A549 (cell line): ENCODE measurements at places on chromosomes 1 and 21. TPM values are rescaled to one million over a fixed set of nuclear protein-coding genes. Genes with fewer than 3 reads are reported as not detected.

GRCh38 chr1:21355956-21356355 lies 65.7 kb upstream of the ECE1 start:
- no peak for DNase-seq

FAM151A gene
- polyA plus RNA-seq = not detected in 3 replicates

DNA sequence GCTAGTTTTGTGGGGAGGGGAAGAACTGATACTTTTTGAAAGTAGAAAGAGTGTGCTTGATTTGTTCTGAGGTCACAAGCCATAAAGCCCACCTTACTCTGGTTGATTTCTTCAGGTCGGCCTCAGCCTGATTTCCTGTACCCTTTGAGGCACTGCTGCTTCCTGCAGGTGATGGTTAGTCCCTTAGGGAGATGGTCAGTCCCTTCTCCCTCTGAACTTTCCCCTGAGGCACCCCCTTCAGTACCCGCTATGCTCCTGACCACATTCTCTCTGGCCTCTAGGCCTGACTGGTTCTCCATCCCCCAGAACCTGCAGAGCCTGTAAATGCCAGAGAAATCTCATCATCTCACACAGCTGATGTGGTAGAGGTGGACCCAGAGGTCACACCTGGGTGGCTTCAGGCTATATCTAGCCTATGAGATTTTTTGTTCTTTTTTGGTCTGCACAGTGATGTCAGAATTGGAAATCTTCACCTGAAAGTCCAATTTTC lies 15.0 kb upstream of the ID3 start:
- no peak for DNase-seq

GRCh38 chr1:211650904-211651303 lies 24.5 kb downstream of the NEK2 start:
- no peak for DNase-seq

DNA sequence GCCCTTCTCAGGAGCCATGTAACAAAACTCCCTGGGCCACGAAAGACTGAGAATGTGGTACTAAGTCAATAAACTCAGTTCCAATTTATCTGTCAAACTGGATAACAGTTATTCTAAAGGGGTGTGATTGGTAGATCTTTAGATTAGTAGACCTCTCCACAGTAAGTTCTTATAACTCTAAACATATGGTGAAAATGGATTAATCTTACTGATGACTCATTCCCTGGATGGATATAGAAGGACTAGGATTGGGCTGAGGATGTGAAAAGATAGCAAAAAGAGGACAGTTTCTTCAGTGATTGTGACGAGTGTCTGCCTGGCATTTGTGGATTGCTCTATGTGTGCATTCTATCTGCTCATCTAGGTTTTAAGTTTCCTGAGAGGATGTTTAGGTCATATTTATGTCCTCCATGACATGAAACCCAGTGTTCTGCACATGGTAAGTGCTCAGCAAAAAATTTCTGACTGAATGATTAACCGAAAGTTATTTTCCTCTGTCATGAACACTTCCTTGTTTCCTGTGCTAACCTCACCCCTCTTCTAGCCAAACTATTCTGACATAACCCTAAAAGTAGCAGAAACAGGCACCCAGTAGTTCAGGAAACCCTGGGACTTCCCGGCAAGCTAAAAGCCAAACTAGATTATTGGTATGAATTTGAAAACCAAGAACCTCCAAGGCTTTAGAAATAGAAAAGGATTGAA lies 397.5 kb upstream of the PLXNA2 start:
- no peak for DNase-seq

- DNase-seq = no peak
These were observed 151.8 kb upstream of the B3GALT2 start for GRCh38 chr1:193338194-193338593.

GJB3 gene
- polyA plus RNA-seq = 0.75 to 0.84 TPM (median 0.76 TPM) in 3 replicates

CLCA4 gene
- polyA plus RNA-seq = not detected in 3 replicates

DNA sequence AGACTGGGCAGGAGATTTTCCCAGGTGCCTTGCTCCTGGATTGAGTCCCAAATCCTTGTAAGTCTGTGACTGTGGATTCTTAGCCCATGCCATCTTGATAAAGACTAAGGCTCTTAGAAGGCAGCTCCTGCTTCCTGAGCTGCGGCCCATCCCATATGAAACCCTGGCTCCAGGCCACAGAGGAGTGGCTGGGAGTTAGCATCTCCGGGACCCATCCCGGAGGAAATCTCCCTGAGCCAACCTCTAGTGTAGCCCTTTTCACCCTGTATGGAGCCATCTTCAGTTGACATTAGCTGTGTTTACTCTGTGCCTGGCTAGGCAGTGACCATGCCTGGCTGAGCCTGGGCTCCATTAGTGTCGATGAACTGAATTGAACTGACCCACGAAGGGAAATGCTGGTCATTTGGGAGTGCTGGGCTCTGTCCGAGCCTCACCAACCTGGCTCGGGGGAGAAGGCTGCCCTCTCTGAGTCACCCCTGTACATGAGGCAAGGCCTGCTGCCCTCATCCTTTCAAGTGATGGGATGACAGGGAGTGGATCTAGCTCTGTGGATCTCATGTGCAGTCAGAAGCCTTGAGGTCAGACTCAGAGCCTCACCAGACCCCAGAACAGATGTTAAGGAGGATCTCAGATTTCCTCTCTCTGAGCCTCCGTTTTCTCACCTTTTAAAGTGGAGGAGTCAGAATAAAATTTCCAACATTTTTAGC lies 37.5 kb downstream of the LGR6 start:
- no peak for DNase-seq

GRCh38 chr1:94603663-94604062 lies 62.1 kb upstream of the F3 start:
- no peak for DNase-seq

AVPR1B gene
- not detected in 3 replicates for polyA plus RNA-seq

DNA sequence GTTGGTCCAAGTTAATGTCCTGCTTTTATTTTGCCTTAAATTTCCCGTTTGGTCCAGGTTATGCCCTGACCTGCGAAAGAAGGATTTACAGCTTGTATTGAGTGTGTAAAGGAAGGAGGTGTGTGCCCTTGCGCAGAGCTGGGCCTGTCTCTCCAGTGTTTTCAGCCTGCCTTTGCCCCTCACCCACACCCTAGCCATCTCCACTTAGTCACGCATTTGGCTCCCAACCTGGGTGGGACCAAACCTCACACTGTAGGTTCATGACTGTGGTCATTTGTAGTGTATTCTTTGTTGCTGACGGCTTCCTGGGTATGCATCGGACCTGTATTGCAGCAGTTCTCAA lies 572 bp upstream of the SRSF10 start:
- no peak for DNase-seq

DNA sequence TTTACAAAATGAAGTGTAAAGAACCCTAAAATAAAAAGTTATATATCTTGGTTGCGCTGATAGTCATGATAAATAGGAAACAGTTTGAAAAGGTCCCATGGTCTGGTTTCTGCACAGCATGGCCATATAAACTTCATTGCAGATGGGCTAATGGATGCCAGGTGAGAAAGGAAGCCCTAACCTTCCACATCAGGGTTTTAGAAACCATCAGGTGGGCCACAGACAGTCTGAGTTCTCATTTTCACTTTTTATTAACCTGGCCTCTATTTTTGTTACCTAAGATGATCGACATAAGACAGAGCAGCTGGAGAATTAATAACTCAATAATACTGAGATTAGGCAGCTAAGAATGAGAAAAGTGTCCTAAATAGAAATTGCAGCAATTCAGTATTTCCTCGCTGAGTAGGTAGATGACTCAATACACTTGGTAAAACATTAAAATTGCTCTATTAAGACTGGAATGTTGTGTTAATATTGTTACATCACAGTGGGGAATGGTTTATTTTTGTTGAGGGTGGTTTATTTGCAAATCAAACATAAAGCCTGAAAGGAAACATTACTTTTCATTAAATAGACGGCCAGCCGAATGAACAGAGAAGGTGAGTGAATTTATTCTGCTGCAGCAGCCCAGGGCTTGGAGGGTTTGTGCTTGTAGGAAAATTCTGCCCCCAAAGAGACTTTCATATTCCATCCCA lies 21.1 kb downstream of the C1orf21 start:
- peak; percentile 41 for DNase-seq

GBP5 gene
- not detected in 3 replicates for polyA plus RNA-seq

GRCh38 chr1:35894183-35894582 lies 11.2 kb downstream of the AGO1 start:
- no peak for DNase-seq

DNA sequence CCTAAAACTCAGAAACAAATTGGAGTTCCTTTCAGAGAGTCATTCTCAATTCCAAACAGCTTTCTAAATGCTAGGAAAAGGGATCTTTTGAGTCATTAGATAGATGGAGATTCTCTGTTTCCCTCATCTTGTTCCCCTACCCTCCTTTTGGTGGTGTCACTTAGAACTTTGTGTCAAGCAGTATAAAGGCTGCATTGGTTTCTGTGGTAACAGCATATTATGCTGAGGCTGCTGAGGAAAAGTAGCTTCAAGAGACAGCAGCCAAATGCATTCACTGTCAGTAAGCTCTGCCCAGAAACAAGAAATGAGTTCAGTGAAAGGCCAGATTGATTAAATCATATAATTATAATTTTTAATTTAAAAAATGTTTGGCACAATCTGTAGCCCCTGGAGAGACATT lies 144.1 kb downstream of the LRRC40 start:
- DNase-seq = no peak

GRCh38 chr1:223363057-223363855 lies 720 bp downstream of the SUSD4 start:
- peak; percentile 12 for DNase-seq

TMEM52 gene
- 0.36 to 0.38 TPM (median 0.37 TPM) in 3 replicates for polyA plus RNA-seq

LRRC39 gene
- polyA plus RNA-seq = 0.24 to 0.45 TPM (median 0.32 TPM) in 3 replicates

GRCh38 chr1:59219916-59220315 lies 77.0 kb upstream of the FGGY start:
- no peak for DNase-seq

DNA sequence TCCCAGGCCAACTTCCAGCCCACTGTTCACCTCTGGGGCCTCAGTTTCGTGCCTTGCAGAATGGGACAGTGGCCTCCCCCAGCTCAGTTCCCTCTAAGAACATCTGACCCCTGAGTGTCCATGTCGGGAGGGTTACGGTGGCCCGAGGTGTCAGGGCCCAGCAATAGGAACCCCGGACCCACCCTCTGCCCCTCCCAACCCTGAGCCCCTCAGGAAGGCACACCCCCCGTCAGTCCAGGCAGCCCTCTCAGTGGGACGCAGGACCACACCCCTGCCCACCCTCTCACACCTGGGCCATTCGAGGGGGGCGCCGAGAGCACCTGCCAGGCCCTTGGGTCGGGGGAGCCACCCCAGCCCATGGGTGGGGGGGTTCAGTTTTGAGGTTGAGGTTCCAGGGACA lies 447 bp downstream of the TTC34 start:
- DNase-seq = no peak

DNA sequence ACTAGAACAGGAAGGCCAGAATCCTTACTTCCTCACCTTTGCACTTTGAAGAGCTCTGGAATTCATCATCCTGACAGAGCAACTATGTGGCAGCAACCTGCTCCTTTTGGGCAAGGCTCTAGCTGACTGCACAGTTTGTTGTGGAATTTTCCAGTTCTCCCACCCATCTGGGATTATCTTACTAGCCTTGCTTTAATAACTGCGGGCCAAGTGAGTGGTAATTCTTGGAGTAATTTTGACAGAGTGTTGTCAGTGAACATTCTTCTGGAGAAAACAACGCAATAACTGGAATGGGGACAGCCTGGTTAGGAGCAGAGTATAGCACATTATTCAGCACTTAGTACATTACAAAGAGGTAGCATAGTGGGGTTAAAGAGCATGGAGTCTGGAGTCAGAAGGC lies 75.3 kb downstream of the NTMT2 start:
- no peak for DNase-seq

DNA sequence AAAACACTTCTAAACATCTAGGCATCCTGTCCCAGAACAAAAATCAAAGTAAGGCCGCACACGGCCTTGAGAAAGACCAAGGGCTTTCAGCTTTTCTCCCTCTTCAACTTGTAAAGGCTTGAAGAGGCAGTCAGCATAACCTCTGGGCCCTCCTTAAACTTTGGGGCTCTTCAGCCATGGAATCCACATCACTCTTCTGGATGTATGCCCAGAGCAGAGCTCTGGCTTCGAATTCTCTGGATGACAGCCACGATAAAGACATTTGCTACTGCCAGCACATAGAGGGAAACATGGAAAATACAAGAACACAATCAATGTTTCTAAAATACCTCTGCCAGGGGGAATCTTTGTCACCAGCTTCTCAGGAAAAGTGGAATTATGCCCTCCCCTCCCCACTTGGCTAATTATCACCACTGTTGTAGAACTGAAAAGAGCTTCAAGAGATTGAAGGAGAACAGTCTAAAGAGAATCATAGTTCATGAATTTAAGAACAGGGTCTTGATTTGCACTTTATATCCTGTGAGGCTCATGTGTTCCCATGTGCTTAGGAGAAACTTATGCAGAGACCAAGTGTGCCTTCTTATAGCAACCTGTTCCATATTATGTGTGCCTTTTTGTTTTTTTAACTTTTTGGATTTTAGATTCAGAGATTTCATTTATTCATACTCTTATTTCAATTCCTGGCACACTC lies 39.0 kb upstream of the DPT start:
- no peak for DNase-seq

DNA sequence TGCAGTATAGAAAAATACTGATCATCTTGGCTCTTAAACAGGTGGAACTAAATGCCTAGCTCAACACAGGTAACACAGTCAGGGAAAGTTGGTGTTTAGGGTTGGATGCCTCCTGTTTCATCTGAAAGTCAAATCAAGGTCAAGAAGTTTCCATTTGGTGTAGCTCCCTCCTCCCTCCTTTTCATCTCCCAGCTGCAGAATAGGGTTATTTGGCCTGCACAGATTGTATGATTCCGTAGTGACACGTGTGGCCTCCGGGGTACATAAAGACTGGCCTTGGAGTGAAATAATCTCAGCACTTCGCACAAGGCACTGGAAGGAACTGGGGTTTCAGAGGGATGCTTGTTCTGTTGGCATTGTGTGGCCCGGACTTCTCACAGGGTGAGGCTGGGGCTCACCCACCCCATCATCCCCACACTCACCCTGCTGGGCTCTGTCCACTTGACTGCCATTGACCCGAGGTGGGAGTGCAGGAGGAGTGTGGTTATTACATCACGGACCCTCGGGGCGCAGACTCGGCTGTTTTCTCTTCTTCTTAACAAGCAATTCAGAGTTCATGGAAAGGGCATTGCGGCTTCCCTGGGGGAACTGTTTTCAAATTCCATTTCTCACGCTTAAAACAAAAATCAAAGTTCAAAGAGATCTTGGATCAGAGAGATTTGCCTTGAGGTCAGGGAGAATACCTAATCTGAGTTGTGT lies 18.4 kb downstream of the IGSF5 start:
- no peak for DNase-seq
